T-cell (primary cell): ENCODE measurements at places on chromosomes 12 and 14. TPM values are rescaled to one million over a fixed set of nuclear protein-coding genes. Genes with fewer than 3 reads are reported as not detected.

The PGF gene
- 0.29 TPM for total RNA-seq

The TBC1D30 gene
- total RNA-seq, result 0.54 TPM

The GYS2 gene
- total RNA-seq, result not detected

The AQP5 gene
- not detected for total RNA-seq

The DHH gene
- total RNA-seq, result 0.32 TPM

The TGFB3 gene
- total RNA-seq, result 9.1 TPM

The KCNMB4 gene
- total RNA-seq, result 1.2 TPM

The MYF5 gene
- not detected for total RNA-seq

The CCDC63 gene
- total RNA-seq, result not detected

The PRB2 gene
- total RNA-seq, result not detected

The SRRM4 gene
- not detected for total RNA-seq
